ENCODE measurements at places on chromosomes 7 and 10. TPM values are rescaled to one million over a fixed set of nuclear protein-coding genes. Genes with fewer than 3 reads are reported as not detected.

Gene FAM237B
- not detected for total RNA-seq

DNA sequence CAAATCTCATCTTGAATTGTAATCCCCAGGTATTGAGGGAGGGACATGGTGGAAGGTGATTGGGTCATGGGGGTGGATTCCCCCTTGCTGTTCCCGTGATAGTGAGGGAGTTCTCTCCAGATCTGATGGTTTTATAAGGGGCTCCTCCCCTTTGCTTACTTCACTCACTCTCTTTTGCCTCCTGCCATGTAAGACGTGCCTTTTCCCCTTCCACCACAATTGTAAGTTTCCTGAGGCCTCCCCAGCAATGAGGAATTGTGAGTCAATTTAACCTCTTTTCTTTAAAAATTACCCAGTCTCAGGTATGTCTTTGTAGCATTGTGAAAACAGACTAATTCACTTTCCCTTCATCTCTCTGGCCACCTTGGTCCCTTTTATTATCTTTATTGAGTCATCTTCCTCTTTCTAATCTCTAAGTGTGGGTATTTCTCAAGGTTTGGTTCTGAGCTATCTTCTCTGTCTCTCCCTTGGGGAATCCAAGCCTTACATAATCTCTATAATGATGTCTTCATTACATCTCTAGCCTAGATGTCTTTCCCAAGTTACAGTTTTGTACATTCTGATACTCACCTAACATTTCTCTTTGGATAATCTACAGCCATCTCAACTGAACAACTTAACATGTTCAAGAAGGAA is 99.1 kb upstream of the JCAD start:
- no peaks in the 10 kb centered on the region for H3K36me3 ChIP-seq
- peaks cover 10% of the 10 kb centered on the region for H3K4me1 ChIP-seq
- H3K4me3 ChIP-seq, result no peak overlapping the region
- no peak for DNase-seq
- H3K27ac ChIP-seq, result no peak overlapping the region
- H3K27me3 ChIP-seq, result no peaks in the 10 kb centered on the region

- DNase-seq, result no peak
- no peaks in the 10 kb centered on the region for H3K4me1 ChIP-seq
- H3K27ac ChIP-seq, result no peak overlapping the region
- no peaks in the 10 kb centered on the region for H3K36me3 ChIP-seq
- H3K4me3 ChIP-seq, result no peak overlapping the region
Observed at GRCh38 chr10:93058139-93058538, 2.5 kb upstream of the CYP26C1 start.

DNA sequence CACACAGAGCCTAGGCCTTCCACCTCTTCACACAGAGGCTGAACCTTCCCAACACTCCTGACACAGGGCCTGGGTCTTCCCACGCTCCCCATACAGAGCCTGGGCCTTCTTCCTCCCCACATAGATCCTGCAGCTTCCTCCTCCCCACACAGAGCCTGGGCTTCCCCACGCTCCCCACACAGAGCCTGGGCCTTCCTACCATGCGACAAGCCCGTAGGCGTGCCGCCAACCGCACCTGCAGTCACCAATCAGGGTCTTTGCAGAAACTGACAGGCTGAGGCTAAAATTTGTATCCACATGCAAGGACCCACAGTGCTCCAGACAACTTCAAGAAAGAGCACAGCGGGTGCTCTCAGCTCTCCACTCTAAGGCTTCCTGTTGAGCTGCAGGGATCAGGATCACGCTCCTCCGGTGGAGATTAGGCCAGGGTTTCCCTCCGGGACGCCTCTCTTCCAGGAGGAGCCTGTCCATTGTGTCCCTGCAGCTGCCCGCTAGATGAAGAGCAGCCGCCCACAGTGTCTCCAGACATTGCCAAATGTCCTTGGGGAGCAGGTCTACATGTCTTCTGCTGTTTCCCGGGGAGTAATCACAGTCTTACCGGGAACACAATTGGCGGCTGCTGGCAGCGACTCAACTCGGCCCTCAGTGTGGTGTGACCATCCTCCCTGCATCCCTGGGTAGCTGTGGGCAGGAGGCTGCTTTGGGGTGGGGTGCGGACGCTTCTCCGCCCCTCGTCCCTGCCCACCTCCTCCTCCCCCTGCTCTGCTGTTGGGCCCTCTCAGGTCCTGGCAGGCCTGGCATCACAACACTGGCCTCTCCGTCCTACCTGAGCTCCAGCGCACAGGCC is 9.7 kb downstream of the CFAP46 start:
- H3K4me3 ChIP-seq, result no peak overlapping the region
- H3K36me3 ChIP-seq, result no peaks in the 10 kb centered on the region
- H3K27me3 ChIP-seq, result no peaks in the 10 kb centered on the region
- no peak for DNase-seq
- H3K4me1 ChIP-seq, result no peaks in the 10 kb centered on the region
